Midbrain (tissue), 1 donor: ENCODE measurements at places on chromosomes 4 and X.

GRCh38 chrX:776529-777230 lies 146.1 kb downstream of the SHOX start:
- DNase-seq: no peak

GRCh38 chr4:89023140-89023539 lies 33.8 kb downstream of the FAM13A start:
- DNase-seq: no peak

DNA sequence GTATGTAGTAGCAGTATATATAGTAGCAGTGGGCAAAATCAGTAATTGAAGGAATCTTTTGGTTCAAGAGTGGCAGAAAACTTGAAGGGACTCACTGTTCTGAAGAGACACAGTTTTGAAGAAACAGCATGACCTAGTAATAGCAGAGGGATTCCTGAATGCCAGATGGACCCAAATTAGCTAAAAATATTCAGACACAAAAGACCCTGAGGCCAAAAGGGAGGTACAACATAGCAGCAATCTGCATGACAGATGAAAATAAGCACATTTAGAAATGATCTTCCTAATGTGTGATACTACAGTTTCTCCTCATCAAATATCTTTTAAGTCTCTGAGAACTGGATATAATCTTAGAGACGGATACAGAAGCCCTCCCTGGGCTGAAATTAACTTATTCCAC lies 536.6 kb downstream of the PPARGC1A start:
- DNase-seq: no peak

- DNase-seq: no peak
Observed at GRCh38 chr4:122633211-122633610, 12.3 kb upstream of the IL21 start.

- peak; percentile 82 for DNase-seq
Observed at GRCh38 chr4:41258783-41259182, 2.1 kb downstream of the UCHL1 start.

DNA sequence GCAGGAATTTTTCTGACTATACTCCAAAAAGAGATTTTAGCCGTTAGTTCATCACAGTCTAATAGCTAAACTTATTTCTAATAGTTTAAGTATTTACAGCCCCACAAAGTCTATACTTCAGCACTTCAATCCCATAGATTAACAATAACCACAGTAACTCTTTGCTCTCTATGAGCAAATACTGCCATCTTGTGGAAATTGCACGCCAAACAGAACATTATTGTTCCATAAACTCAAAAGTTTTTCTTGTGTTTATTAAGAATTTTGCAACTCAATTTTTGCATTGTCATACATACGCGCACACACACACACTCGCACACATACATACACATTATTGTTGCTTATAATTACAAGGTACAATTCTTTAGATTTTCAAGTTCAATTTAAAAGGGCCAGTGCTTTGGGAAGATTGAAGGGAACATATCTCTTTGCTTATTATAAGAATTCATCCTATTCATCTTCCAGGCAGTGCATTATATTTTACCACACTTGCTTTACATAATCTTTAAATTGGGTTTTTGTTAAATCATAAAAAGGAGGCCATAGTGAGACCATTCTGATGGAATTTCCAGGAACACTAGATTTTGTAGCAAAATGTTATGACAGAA lies 63.8 kb upstream of the ATOH1 start:
- DNase-seq: peak; percentile 69

GRCh38 chrX:107118322-107119147 lies at the start of gene RBM41:
Gene RBM41, minus strand, starts transcription at chrX:107118822. Its CDS starts 49 bp downstream, at chrX:107118773.
- peak; percentile 76 for DNase-seq

DNA sequence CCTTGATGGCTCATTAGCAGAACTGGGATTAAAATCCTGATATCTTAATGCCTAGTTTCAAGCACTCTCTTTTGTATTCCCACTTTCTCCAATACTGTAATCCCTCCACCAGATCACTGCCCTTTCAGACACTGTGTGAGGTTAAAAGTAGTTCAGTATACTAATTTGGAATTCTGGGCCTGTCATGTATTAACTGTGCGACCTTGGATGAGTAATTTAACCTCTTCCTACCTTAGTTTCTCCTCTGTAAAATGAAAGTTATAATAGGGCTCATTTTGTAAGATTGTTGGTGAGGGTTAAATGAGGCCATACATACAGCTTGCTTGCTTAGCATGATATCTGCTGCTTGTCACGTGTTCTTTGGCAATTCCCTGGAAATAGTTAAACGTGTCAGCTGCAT lies 207.3 kb upstream of the HS3ST1 start:
- no peak for DNase-seq

DNA sequence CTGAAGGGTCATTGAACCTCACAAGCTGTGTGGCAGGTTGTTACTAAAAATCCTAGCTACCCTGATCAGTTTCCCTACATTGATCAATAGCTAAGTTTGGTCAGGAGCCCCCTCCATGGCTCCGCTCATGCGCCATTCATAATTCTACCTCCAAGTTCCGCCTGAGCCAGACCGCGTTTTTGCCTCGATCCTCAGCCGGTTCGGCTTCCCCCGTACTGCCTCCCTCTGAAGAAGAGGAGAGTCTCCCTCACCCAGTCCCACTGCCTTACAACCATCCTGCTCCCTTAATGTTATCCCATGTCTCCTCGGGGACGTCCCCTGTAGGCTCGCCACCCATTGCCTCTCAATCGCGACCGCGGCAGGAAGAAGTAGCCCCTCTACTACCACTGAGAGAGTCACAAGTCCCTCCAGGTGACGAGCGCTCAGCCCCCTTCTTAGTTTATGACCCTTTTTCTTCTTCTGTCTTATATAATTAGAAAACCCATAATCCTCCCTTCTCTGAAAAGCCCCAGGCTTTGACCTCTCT lies 158.2 kb downstream of the DEFB131A start:
- no peak for DNase-seq

- DNase-seq: no peak
Observed at GRCh38 chr4:151990201-151990600, 229.4 kb upstream of the GATB start.

- DNase-seq: no peak
Observed at GRCh38 chr4:154465085-154465484, 26.5 kb downstream of the DCHS2 start.

- no peak for DNase-seq
Observed at GRCh38 chr4:188707036-188707435, 567.8 kb downstream of the TRIML1 start.

DNA sequence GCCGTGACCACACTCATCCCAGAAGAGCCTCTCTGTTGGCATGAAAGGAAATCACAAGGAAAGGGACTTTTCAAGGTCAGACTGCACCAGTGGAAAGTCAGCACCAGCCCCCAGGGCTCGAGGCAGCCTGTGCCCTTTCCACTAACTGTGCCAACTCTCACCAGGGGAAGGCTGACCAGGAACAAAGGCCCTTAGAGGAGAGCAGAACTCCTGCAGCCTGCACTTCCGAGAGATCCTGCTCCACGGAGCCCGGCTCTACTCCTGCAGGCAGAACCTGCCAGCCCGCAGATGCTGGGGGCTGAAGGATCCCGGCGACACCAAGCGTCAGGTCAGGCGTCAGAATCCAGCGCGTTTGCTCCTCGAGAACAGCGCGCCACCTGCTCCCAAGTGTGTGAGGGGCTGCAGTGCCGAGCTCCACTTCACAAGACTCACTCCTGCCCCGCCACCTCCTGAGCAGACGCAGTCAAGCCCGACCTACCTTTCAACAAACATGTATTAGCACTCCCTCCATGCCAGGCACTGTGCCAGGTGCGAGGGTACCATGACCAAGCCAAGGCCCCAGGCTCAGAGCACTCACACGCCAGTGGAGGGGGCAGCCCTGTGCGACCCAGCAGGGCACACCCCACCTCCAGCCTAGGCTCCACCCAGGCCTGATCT lies 13.6 kb upstream of the HELT start:
- no peak for DNase-seq

DNA sequence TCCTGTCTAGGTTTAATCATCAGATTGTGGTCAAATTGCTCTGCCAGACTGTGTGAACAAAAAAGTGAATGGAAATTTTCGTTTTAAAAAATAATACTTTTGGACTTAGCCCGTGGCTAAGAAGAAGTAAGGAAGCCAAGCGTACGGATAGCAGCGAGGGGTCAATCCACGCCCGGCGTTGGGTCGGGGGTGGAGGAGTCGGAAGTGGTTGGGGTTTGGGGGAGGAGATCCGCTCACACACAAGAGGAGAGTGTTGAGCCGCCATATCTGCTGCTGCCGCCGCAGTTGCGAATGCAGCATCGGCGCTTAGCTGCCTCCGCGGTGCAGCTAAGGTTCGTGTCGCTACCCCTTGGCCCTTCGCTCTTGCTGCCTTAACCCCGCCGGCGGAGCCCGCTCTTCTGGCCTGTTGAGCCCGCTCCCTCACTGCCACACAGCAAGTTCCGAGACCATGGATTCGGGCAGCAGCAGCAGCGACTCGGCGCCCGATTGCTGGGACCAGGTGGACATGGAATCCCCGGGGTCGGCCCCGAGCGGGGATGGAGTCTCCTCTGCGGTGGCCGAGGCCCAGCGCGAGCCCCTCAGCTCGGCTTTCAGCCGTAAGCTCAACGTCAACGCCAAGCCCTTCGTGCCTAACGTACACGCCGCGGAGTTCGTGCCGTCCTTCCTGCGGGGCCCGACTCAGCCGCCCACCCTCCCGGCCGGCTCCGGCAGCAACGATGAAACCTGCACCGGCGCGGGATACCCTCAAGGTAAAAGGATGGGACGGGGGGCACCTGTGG lies at the start of gene GSPT2:
Gene GSPT2 (plus strand): TSS at position 264 of the 779 bp plus-strand sequence. CDS start 185 bp downstream, at position 449.
- DNase-seq: peak; percentile 59

- no peak for DNase-seq
Observed at GRCh38 chr4:116636917-116637316, 448.5 kb downstream of the TRAM1L1 start.

- DNase-seq: no peak
Observed at GRCh38 chrX:85930099-85930498, 117.3 kb downstream of the CHM start.

GRCh38 chr4:37588150-37588549 lies 98.0 kb downstream of the RELL1 start:
- DNase-seq: no peak

DNA sequence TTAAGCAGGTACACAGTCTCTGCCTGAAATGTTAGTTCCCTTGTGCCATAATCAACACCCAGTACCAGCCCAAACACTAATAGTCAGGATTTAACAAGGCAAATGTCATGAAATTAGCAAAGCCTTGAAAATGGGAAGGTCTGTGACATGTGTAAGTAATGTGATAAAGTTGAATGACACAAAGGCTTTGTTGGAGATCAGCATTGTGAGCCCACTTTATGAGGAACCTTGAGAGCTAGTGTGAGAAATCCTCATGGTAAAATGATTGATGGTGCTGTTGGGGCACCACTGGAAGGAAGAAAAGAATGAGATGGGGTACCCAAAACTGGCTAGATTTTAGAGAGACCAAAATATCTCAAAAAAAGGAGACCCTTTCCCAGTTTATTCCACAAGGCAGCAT lies 3.3 kb upstream of the LIN54 start:
- DNase-seq: no peak

DNA sequence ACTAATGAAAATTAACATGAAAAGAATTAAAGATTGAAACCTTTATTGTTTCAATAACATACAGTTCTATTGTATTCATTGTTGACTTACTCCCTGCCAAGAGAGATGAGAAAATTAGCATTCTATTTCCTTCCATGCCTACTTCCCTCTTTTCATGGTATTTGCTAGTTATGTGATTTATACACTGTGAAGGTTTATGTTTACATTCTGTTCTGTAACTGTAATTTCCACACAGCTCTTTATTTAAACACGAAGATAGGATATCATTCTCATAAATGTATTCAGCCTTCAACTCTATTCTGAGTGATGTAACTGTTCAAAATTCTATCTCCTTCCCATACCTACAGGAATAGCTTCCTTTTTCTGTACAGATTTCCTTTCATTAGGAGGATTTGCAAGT lies 6.6 kb downstream of the CCDC110 start:
- DNase-seq: no peak

DNA sequence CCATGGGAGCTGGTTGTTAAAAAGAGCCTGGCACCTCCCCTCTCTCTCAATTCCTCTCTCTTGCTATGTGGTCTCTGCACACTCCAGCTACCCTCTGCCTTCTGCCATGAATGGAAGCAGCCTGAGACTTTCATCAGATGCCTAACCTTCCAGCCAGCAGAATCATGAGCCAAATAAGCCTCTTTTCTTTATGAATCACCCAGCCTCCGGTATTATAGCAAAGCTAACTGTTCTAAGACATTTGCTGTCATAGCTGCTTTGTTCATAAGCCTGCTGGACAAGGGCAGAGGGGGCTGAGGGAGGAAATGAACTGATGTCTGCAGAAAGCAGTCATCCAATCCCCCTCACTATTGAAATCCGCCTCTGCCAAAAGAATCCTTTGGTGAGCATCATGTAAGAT lies 196.7 kb downstream of the ZNF330 start:
- no peak for DNase-seq
